SHP77 treated with DMSO at 0.1 percent for 48 hours (cell line): ENCODE measurements at places on chromosomes 6 and 20.

DNA sequence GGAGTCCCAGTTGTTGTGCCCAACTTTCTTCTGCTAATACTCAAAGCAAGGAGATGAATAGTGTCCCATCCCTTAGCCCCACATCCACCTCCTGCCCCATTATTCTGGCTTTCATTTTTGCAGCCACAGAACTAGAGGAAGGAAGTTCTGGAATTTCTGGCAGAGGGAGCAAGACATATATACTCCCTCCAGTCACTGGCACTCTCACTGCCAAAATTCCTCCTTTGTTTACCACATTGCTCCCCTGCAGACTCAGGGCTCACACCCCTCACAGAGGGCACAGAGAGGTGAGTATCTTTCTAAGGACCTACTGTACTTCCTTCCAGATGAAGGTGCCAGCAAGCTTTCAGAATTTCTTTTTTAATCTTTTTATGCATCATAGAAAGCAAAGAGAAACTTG lies 168.0 kb upstream of the ID4 start:
- DNase-seq: no peak

- DNase-seq: no peak
Measured at GRCh38 chr20:43731927-43732326, 5.1 kb upstream of the GTSF1L start.

GRCh38 chr20:42113236-42113635 lies 495.1 kb upstream of the CHD6 start:
- DNase-seq: no peak

GRCh38 chr20:4559106-4559505 lies 162.6 kb upstream of the PRND start:
- no peak for DNase-seq

GRCh38 chr20:40275738-40276137 lies 413.3 kb downstream of the MAFB start:
- no peak for DNase-seq

DNA sequence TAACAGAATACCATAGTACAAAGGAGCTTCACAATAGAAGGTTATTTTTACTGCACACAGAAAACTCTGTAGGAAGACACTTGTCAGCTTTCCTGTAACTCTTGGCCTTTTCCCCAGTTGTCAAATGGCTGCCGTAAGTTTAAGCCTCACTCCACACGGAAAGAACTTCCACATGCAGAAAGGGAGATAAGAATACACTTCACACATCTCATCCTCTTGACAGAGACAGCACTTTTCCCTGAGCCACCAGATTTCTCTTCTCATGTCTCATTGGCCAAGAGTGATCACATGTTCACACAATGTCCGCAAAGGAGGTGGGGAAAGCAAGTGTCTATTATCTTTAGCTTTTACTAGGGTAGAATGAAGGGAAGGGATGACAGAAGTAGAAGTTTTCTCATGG lies 540.7 kb downstream of the HAO1 start:
- DNase-seq: no peak
